Stomach (tissue), 19 donors: ENCODE measurements at places on chromosomes 3 and 15. TPM values are rescaled to one million over a fixed set of nuclear protein-coding genes. Genes with fewer than 3 reads are reported as not detected.

The TNFSF10 gene
- total RNA-seq = 4.0 TPM

The TTC23 gene
- 16.4 TPM for total RNA-seq

The BCHE gene
- total RNA-seq = not detected

The AMIGO3 gene
- not detected for total RNA-seq

The FMN1 gene
- total RNA-seq = 40.8 TPM

The MORC1 gene
- total RNA-seq = not detected

The SERPINI2 gene
- total RNA-seq = not detected

DNA sequence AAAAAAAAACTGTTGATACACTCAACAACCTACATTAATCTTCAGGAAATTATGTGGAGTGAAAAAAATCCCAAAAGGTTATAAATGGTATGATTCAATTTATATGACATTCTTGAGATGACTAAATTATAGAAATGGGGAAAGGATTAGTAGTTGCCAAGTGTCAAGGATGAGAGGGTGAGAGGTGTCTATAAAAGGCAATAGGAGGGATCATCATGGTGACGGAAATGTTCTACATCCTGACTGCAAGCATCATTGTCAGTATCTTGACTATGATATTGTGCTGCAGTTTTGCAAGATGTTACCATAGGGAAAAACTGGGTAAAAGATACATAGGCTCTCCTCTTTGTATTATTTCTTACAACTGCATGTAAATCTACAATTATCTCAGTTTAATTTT, 125.6 kb downstream of the FRMD5 start:
- DNase-seq = no peak

DNA sequence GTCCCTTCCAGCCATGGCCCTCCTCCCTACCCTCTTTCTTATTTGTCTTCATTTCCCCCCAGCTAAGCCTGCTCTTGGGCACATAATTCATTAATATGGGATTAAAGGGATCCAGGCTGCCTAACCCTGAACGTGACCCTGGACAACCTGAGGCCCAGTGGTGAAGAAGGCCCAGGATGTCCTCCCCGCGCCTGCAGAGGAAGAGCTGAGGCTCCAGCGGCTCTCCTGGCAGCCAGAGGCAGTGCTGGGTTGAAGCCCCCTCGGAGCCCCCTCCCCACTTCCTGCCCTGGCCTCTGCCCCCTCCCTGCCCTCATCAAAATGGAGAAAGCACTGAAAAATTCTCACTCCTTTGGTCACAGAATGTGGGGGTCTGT, 96.5 kb upstream of the ATP2B2 start:
- DNase-seq = no peak

DNA sequence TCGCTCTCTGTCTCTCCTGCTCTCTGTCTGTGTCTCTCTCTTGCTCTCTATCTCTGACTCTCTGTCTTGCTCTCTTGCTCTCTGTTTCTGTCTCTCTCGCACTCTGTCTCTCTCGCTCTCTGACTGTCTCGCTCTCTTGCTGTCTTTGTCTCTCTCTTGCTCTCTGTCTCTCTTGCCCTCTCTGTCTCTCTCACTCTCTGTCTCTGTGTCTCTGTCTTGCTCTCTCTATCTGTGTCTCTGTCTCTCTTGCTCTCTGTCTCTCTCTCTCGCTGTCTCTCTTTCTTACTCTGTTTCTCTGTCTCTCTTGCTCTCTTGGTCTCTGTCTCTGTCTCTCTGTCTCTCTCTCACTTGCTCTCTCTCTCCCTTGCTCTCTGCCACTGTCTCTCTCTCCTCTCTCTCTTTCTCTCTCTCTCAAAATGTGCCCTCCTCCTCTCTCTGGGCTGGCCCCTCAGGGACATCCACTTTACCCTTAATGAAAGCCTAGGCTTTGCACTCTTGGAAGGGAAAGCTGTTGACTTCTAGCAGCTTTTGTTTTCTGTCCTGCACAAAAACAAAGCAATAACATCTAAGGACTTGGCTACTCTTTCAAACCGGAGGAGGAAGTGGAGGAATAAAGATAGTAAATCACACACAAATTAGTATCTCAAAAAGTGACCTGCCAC, 73.9 kb upstream of the NR2E3 start:
- DNase-seq = no peak

DNA sequence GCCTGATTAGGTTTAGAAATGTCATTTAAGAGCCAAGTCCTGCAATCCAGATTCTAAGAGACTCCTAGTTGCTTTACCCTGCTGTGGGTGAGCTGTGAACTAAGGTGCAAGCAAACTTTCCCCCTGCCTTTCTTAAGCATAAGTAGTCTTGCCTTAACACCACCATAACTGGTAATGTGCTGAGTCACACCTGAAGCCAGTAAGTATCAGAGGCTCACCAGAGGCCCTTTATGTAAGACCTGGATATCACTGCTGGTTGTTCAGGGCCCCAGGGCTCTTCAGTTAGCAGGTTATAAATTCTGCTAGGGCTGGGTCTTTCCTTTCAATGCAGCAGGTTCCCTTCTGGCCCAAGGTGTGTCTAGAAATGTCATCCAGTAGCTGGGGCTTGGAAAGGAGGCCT, 509.9 kb downstream of the VGLL3 start:
- no peak for DNase-seq

GRCh38 chr3:143332026-143332425, 212.5 kb downstream of the CHST2 start:
- no peak for DNase-seq

DNA sequence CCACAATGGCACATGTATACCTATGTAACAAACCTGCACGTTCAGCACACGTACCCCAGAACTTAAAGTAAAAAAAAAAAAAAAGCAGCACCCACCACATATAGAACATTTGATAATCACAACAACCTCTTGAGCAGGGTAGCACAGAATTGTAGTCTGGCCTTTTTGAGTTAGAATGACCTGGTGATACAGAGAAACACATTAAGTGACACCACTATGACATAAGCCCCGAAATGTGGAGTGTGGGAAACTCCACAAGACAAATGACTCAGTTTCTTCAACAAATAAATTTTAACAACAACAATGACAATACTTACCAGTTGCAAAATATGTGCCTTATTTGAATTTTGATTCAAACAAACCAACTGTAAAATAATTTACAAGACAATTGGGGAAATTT, 46.4 kb downstream of the DRD3 start:
- DNase-seq = no peak

DNA sequence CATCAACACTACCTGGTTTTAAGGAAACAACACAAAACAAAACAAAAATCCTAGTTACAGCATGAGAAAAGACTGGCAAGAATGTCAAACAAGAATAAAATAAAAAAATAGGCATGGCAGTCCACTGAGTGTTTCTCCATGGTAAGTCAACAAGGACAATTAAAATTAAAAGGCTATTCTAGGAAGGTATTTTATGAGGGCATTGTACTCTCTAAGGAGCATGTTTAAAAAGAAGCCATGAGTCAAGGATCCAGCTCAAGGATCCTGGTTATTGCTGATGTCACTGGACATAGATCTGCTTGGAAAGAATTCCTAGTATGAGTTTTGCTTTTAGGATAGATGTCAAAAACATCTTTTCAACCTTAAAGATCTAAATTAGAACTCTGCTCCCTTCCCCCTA, 106.7 kb downstream of the MYO5A start:
- DNase-seq = no peak

- no peak for DNase-seq
These were observed 76.3 kb downstream of the XXYLT1 start for GRCh38 chr3:195194559-195195206.

DNA sequence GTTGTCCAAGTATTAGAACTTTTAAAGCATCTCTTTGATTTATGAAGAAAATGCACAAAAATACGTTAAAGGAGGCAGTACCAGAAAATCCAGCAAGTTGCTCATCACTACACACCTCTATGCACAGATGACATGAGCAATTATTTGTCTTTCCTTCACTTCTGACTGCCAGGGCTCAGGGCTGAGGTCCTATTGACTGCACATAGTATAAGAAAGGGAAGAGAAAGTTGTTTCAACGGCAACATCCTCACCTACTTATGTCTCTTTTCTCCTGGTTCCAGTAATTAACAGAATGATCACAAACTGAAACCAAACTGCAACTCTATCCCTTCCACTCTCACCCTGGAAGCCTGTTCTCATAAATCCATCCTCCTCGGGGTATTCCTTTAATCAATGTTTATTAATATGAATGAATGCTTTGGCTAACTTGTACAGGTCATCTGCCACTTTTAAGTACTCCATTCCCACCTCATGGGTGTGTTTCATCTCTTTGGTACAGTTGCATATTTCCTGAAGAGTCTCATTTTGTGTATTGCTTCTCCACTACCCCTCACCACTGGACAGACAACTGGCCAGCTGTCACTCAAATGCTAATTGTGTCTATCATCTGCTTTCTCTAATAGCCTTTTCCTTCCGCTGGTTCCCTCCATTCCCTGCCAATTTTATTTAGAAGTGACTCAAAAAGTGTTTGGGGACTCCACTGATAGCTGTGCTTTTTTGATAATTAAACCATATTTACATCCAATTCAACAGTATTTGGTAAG, 34.5 kb downstream of the RAB27A start:
- no peak for DNase-seq

DNA sequence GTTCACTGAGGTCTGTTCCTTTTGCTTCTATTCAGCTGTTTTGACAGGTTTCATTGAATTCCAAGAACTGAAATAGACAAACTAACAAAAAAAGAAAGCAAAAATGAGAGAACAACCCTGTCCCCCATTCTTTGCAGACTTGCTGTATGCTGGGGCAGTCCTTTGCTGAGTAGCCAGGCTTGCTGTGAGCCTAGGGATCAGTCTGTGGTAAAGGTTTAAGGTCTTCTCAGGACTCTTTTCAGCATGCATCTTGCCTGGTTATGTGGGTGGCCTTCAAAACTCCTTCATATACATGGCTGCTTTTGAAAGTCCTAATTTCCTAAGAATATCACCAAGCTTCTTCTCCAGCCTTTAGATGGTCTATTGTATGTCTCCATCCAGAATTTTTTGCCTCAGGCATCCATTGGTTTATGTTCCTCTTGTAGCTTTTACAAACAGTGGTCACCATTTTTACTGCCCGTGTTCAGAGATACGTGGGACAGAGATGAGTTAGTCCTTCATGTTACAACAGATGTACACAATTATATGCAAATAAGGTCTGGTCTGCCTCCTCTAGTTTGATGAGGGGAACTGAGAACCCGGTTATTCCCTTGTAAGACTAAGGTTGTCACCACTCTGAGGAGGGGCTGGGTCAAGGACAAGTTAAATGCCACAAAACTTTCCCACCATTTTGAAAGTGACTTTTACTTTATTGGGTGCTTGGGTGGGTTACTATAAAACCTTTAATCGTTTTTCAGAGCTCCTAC, 41.4 kb downstream of the SACM1L start:
- DNase-seq = no peak

DNA sequence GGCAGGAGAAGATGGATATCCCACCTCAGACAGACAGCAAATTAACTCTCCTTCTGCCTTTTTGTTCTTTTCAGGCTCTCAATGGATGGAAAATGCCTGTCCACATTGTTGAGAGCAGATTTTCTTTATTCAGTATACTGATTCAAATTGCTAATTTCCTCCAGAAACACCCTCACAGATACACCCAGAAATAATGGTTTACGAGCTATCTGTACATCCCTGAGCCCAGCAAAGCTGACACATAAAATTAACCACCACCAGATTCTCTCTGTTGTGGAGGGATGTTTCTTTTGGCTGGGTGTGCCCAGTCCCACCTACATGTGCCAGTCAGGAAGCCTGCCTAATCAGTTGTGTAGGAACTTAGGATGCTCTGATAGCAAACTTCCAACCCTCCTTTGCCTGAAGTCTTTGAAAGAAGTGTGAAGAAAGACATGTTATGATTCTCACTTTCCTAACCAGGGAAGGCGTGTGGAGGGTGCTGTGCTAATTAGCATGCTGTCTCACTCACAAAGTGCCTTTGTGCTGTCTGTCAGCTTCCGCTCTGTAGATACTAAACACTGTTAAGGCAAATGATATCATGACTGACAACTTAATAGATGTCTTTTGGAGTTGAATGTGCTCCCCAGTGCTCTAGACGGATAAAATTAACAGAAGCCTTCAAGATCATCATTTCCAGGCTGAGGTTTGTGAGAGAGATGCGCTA, 208.5 kb downstream of the CLSTN2 start:
- no peak for DNase-seq

GRCh38 chr15:90189781-90190467, 11.2 kb upstream of the SEMA4B start:
- DNase-seq = no peak

GRCh38 chr15:86355801-86356200, 276.1 kb downstream of the AGBL1 start:
- DNase-seq = peak; percentile 12

DNA sequence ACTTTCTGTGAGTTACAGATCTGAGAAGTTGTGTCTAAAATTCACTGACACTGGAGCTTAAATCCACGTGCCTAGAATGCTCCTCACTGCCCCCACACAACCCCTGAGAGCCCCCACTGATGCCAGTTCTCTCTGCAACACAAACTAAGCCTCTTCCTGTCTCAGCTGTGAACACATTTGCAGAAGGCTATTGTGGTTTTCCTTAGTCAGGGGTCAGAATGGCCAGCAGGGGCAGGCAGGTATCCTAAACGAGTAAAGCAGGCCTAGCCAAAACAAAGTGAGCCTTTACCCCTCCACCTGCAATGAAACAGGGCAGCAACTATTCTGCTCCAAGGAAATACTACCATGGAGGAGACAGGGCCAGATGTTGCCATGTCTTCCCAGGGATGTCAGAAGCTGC, 78.6 kb downstream of the FHIT start:
- DNase-seq = no peak

DNA sequence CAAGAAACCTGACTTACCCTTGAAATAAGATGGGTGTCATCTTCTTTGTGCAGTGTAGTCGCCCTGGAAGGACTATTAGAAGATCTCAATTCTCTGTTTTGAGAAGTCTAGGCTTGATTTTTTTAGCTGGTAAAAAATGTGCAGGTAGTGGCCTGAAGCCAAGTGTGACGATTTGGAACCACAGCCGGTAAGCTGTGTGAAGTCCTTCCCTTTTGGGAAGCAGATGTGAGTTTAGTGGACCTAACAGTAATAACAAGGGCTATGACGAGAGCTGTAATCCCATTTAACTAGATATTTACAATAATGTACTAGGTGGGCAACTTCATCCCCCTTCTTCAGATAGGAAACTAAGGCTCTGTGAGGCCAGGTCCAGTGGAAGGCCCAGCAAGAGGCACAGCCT, 81.7 kb upstream of the MYZAP start:
- no peak for DNase-seq

GRCh38 chr3:40637906-40638305, 113.1 kb downstream of the ZNF621 start:
- DNase-seq = no peak

DNA sequence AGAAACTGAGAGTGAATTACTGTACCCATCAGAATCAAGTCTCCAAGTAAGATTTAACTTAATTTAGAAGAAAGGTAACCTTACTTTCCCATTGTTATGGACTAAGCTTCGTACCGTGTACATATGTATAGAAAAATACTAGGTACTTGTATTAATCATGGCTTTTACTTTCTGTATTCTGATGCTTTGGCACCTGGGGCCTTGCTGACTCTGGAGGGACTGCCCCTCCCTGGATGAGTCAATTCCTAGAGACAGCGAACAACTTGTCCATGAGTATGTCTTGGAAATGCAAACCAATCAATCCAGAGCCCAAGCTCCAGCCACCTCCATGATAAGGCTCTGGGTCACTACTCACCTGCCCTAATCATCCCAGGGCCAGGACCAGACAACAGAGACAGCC, 50.0 kb upstream of the DGKG start:
- no peak for DNase-seq

- no peak for DNase-seq
These were observed 57.2 kb downstream of the KIF9 start for GRCh38 chr3:47225310-47225906.

GRCh38 chr3:192373586-192373985, 353.8 kb downstream of the FGF12 start:
- DNase-seq = no peak
